ENCODE measurements at places on chromosomes 1 and 21.

GRCh38 chr1:8746554-8746953 is 70.9 kb downstream of the RERE start:
- no peak for DNase-seq

GRCh38 chr1:193111641-193112090 is 6.5 kb upstream of the GLRX2 start:
- DNase-seq, result no peak

DNA sequence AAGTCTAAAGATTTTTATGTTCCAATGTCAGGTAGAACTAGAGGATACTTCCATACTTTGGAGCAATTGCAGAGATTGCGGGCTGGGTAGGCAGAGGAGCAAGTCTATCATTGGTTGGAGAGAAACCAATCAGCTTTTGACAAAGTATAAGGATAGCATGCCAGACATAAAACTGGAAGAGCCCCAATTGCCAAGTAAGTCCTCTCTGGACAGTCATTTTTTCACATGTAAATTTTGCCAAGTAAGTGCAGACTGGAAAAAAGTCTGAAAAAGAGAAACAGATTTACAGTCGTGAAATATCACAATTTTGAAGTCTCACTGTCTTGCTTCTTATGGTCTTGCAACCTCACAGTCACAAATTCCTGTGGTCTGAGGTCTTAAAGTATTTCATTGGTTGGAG is 131.4 kb upstream of the C21orf91 start:
- no peak for DNase-seq

- DNase-seq, result no peak
These were observed 100.0 kb upstream of the ACTL8 start for GRCh38 chr1:17655169-17655568.

DNA sequence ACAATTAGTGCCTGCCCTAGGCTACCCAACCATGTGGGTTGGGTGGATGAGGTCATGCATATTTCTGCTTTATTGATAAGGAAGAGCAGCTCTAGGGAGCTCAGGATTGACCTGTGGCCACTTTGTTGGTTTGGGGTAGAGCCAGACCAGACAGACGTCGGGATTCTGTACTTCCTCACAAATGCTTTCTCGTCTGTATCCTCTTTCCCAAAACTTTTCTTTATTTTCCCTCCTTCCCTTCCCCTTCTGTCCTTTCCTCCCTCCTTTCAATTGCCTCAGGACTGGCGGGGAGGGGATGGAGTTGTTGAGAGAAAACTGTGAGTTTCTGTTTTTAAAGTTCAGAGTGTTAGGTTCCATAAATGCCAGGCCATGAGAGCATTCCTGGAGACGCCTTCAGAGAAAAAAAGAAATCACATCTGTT is 68.0 kb downstream of the UCK2 start:
- DNase-seq, result no peak

GRCh38 chr1:152959801-152960451 is 10.5 kb upstream of the SPRR4 start:
- DNase-seq, result no peak

GRCh38 chr1:77706321-77706720 is 23.9 kb upstream of the ZZZ3 start:
- no peak for DNase-seq

DNA sequence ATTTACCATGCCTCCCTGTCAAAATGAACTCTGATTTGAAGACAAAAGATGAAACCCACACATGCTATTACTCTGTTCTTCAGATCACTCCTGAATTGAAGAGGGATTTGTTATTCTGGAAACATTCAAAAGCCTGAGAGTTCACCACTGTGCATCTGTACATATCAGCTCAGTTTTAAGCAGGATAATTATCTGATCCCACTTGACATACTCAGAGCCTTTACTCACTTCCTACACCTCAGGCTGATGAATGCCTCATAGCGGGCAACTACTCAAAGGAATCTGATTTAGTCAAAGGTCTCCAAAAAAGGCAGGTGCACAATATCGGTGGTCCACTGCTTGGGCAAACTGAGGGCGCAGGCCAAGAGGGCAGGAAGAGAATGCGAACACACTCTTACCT is 47.5 kb upstream of the LPAR3 start:
- no peak for DNase-seq

DNA sequence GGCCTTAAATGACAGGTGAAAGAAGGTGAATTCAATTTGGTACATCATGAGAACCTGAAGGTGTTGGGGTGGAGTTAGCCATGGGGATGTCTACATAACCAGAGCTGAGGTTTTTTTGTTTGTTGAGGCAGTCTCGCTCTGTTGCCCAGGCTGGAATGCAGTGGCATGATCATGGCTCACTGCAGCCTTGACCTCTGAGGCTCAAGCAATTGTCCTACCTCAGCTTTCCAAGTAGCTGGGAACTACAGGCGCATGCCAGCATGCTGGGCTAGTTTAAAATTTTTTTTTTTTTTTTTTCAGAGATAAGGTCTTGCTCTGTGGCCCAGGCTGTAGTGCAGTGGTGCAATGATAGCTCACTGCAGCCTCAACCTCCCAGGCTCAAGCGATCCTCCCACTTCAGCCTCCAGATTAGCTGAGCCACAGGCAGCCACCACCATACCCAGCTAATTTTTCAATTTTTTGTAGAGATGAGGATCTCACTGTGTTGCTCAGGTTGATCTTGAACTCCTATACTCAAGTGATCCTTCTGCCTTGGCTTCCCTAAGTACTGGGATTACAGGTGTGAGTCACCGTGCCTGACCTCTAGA is 1.9 kb upstream of the MPZ start:
- no peak for DNase-seq

GRCh38 chr1:5511381-5512097 is 480.7 kb downstream of the NPHP4 start:
- no peak for DNase-seq

- no peak for DNase-seq
These were observed 71.2 kb downstream of the NGF start for GRCh38 chr1:115266729-115267421.
